Activated T-cell treated with anti-CD3 and anti-CD28 coated beads, Interleukin-2, amount 50 U/mL, for 72 hours (primary cell): ENCODE measurements at places on chromosomes 1 and 21. TPM values are rescaled to one million over a fixed set of nuclear protein-coding genes. Genes with fewer than 3 reads are reported as not detected.

VASH2 gene
- total RNA-seq, result 0.62 TPM

KRTAP19-1 gene
- not detected for total RNA-seq

SYT6 gene
- total RNA-seq, result not detected

PDZK1IP1 gene
- total RNA-seq, result not detected
